Progenitor cell of endocrine pancreas (in vitro differentiated cells): ENCODE measurements at places on chromosomes 6 and 20.

- DNase-seq = no peak
Observed at GRCh38 chr6:79250559-79250958, 16.1 kb upstream of the HMGN3 start.

- DNase-seq = no peak
Observed at GRCh38 chr6:125802943-125803377, 12.2 kb downstream of the NCOA7 start.

DNA sequence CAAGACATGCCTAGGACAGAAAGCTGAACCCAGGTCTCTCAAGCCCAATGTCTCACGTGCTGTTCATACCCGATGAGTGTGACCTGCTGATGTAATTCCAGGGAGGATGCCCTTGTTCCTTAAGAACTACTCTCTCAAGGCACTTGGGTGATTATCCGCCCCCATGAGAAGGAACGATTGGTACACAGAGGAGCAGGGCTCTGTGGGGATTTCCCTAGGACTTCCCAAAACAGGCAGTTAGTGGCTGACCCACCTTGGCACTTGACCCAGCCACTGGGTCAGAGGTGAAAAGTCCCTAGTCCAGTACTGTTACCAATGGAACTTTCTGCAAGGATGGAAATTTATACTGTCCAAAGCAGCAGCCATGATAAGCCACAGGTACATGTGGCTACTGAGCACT is 9.2 kb upstream of the BPIFB6 start:
- DNase-seq = no peak

DNA sequence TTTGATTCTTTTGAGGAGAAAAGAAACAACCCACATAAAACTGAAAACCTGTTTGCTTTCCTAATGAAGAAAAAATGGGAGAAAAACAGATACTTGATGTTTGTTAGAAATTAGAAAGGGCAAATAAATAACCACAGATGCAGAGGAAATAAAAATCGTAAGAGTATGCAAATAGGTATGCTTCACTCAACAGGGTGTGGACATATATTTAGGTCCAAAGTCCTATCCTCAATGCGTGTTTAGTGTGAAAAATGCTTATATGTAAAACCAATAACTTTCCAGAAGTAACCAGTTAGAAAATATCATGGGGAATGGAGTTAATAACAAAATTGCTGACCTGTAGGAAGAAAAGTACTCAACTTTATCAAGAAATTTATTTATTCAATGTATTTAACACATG is 135.7 kb downstream of the TOX2 start:
- DNase-seq = no peak

DNA sequence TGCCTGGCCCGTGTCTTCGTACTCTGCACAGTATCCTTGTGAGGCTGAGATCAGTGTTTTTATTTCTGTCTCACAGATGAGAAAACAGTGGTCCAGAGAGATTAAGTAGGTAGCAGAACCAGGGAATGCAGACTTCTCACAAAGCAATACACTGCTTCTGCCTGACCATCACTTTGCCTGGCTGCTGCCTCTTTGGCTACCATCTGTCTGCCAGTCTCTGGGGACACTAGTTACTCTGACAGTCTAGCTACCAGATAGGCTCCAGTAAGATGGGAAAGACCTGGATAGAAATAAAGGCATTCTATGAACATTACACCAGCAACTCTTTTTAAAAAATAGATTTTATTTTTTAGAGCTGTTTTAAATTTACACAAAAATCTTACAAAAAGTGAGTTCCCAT is 96.9 kb downstream of the PHACTR3 start:
- DNase-seq = no peak

- no peak for DNase-seq
Observed at GRCh38 chr6:71106276-71106675, 149.4 kb upstream of the B3GAT2 start.

DNA sequence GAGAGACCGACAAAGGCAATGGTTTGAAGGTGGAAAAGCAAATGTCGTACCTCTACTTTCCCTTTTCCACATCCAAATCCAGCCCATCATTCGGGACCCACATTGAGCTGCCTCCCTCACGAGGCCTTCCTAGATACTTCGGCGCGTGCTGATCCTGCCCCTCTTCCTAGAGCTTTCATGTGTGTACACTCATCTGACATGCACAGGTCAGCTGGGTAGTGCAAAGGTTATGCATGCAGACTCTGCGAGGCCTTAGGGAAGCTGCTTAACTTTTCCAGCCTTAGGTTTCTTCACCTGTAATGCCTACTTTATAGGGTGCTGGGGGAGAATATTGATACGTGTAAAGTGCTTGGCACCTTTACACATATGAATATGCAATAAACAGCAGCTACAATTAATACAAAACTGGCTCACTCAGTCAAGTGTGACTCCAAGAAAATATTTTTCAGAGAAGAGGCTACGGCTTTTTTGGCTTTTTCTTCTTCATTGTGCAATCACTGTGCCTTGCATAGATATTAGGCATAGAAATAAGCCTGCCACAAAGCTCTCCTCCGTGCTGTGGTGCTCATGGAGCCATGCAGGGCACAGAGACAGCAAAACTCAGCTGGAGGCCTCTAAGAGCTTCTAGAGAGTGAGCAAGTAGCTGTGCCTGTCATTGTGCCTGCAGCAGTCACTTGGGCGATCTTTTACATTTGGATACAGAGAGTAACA is 3.6 kb upstream of the MANBAL start:
- no peak for DNase-seq
